ENCODE measurements at places on chromosomes 7 and 10. TPM values are rescaled to one million over a fixed set of nuclear protein-coding genes. Genes with fewer than 3 reads are reported as not detected.

DNA sequence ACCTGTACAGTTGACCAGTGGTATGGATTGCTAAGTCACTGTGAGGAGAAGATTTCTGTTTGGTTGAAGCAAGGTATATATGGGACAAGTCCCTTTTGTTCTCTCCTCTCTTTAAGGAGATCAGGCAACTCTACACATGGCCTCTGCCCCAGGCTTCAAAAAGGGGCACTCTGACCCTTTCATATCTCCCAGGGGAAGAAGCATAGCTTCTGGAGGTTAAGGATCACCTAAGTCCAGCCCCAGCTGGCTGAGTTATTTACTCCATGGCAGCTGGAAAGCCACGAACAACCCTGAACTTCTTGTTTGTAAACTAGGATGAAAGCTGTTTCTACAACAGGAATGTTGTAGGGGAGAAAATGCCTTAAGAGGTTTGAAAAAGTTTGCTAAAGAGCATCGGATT lies 129.2 kb upstream of the FEZF1 start:
- DNase-seq = no peak

DNA sequence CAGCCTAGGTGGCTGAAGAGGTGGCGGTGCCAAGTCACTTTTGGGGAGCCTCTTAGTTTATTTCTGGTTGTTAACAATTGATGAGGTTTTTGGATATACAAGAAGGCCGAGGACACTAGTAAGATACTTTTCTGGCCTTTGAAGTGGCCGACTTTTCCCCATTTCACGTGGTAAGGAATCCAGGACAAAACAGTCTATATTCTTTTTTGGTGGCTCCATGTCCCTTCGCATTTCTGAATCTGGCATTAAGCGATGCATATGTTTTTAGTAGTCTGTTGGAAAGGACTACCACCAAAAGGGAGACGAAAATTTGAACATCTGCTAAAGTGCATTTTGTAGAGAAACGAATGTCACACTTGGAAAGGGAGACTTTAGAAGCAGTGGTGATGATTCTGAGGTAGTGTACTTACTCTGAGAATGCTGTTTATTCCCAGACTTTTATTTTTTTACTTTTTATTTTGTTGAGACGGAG lies 1.5 kb downstream of the MLLT10 start:
- DNase-seq = no peak

GRCh38 chr10:98125940-98126631 lies 8.4 kb upstream of the R3HCC1L start:
- DNase-seq = no peak

- no peak for DNase-seq
These were observed 1106.8 kb upstream of the LRRTM3 start for GRCh38 chr10:65818990-65819389.

GRCh38 chr7:119943942-119944600 lies 328.9 kb upstream of the KCND2 start:
- DNase-seq = no peak

- no peak for DNase-seq
These were observed 127.6 kb upstream of the CALN1 start for GRCh38 chr7:72539702-72540101.

Gene CLCN1
- total RNA-seq = under 0.01 TPM

Gene GSAP
- 13.0 TPM for total RNA-seq
